ENCODE measurements at places on chromosomes 6 and 20.

DNA sequence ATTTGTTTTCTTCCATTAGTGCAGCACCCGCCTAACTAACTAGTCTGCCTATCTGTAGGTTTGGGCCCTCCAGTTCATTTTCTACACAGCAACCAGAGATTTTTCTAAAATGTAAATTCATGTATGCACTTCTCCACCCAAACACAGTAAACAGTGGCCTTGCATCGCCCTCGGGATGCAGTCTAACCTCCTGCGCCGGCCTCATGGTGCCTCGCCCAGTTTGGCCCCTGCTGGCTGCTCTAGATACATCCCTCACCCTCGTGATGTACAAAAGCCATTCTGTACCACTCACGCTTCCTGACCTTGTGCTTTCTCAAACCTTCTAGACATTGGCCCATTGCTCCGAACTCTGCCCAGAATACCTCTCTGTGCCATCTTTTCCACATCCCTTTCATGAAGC lies 53.8 kb upstream of the VSTM2L start:
- no peak for DNase-seq

DNA sequence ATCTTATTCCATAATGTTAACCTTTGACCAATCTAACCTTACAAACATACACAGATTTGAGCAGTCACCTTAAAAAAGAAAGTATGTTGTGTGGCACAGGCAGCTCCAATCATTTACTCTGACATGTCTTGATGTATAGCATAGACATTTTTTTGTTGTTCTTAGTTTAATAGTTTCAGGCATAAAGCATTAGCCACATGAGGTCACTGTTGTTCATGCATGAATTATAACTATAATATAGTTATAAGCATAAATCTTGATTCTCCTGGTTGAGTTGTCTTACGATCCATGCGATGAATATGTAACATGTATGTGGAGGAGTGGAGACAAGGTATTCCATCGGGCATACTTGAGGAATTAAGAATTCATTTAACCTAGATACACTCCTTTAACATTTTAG lies 26.1 kb upstream of the NKAIN2 start:
- DNase-seq: peak; percentile 6

DNA sequence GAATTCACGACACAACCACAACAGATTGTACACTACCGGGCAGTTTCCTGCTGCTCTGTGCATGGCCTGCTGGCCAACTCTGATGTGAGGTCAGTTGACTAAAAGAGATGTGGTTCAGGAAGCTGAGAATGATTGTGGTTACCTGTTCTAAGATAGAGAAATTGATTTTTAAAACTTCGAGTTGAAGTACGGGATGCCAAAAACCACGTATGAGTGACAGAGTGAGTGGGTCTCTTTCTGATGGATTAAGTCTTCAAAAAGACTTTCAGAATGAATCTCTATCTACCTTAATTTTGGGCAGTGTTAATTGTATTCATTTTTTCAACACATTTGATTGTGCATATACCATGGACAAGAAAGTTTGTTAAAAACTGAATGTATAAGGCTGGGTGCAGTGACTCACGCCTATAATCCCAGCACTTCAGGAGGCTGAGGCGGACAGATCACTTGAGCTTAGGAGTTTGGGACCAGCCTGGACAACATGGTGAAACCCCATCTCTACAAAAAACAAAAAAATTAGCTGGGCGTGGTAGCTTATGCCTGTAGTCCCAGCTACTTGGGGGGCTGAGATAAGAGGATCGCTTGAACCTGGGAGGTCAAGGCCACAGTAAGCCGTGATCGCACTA lies 121.2 kb downstream of the SGK1 start:
- no peak for DNase-seq

DNA sequence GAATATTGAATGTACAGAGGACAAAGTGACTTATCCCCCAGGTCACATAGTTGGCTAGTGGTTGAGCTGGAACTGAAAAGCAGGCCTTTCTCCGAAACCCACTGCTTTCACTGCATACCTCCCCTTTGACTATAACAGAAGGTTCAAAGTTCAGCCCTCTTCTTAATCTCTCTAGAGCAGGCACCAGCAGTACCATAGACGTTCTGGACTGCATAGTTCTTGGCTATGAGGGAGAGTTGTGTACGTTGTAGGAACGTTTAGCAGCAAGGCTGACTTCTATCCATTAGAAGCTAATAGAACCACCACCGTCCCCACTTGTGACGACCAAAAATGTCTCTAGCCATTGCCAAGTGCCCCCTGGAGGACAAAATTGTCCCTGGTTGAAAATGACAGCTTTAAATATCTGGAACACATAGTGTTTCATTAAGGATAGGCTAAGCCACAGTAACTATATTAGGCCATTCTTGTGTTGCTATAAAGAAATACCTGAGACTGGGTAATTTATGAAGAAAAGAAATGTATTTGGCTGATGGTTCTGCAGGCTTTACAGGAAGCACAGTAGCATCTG lies 123.8 kb upstream of the MTHFD1L start:
- DNase-seq: no peak

GRCh38 chr20:35199740-35200139 lies 26.8 kb upstream of the MMP24 start:
- peak; percentile 43 for DNase-seq

DNA sequence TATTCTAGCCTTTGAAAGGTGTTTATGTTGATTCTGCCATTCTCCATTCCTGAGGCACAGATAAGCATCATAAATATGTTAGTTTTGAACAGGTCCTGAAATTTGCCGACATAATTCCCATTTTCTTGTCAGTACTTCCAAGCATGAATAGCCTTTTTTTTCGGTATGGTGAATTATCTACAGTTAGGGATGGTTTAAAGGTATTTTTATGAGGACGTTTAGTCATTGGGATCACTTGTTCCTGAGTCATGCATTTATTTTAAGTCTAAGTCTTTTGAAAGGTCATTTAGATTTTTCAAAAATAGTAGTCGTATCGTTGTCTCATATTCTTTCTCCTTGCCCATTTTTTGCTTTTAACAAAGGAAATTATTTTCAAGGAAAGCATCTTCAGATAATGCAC lies 98.7 kb downstream of the PHACTR3 start:
- DNase-seq: no peak

- no peak for DNase-seq
Measured at GRCh38 chr6:84019141-84019841, 14.3 kb upstream of the MRAP2 start.

- peak; percentile 29 for DNase-seq
Measured at GRCh38 chr6:131519670-131520436, 53.2 kb upstream of the ARG1 start.

- no peak for DNase-seq
Measured at GRCh38 chr6:111838749-111839484, 34.3 kb downstream of the FYN start.

- DNase-seq: no peak
Measured at GRCh38 chr20:59666586-59666985, 62.2 kb downstream of the PHACTR3 start.

GRCh38 chr6:13766201-13766634 lies 48.1 kb downstream of the MCUR1 start:
- DNase-seq: peak; percentile 54
